Esophagus (tissue), 2 donors: ENCODE measurements at places on chromosomes 13 and 19. TPM values are rescaled to one million over a fixed set of nuclear protein-coding genes. Genes with fewer than 3 reads are reported as not detected.

Gene ZNF738
- polyA plus RNA-seq = 3.6 TPM

Gene FAM216B
- not detected for polyA plus RNA-seq

Gene KLK10
- 304 TPM for polyA plus RNA-seq

Gene COMP
- polyA plus RNA-seq = 4.0 TPM

Gene ZGLP1
- polyA plus RNA-seq = 2.0 TPM

Gene GPC6
- polyA plus RNA-seq = 0.16 TPM

Gene KLK13
- polyA plus RNA-seq = 1,038 TPM

Gene MEF2B
- polyA plus RNA-seq = 0.31 TPM

Gene STK11
- polyA plus RNA-seq = 38.8 TPM

Gene CCL25
- polyA plus RNA-seq = not detected

Gene KCNRG
- polyA plus RNA-seq = 0.59 TPM

Gene ZNF320
- 1.6 TPM for polyA plus RNA-seq

Gene CD22
- 0.71 TPM for polyA plus RNA-seq

Gene SPRED3
- 0.24 TPM for polyA plus RNA-seq

Gene MEIOSIN
- not detected for polyA plus RNA-seq

Gene CDX2
- polyA plus RNA-seq = 0.06 TPM

Gene ZNF490
- 0.36 TPM for polyA plus RNA-seq

Gene TMEM255B
- 6.8 TPM for polyA plus RNA-seq

Gene FGF21
- not detected for polyA plus RNA-seq

Gene NLRP11
- not detected for polyA plus RNA-seq

Gene IZUMO2
- not detected for polyA plus RNA-seq

Gene TRPC4
- polyA plus RNA-seq = 0.06 TPM

Gene AP1M1
- polyA plus RNA-seq = 16.7 TPM

Gene NKPD1
- polyA plus RNA-seq = 0.61 TPM

Gene OXGR1
- polyA plus RNA-seq = 1.6 TPM

Gene SPRYD7
- 8.2 TPM for polyA plus RNA-seq

Gene NLRP9
- not detected for polyA plus RNA-seq

Gene SYNGR4
- not detected for polyA plus RNA-seq

Gene MEDAG
- polyA plus RNA-seq = 1.5 TPM

Gene RFX2
- polyA plus RNA-seq = 8.8 TPM

Gene TPTE2
- not detected for polyA plus RNA-seq

Gene APOE
- polyA plus RNA-seq = 17.9 TPM

Gene KLF2
- polyA plus RNA-seq = 12.1 TPM

Gene KIR3DL2
- not detected for polyA plus RNA-seq

Gene SLC10A2
- polyA plus RNA-seq = not detected
